Activated CD4-positive, alpha-beta T cell treated with anti-CD3 and anti-CD28 coated beads, Interleukin-2, amount 10 ng/mL, durations not matched to agents 24 days and 14 days (primary cell): ENCODE measurements at places on chromosomes 2 and 18. TPM values are rescaled to one million over a fixed set of nuclear protein-coding genes. Genes with fewer than 3 reads are reported as not detected.

GRCh38 chr2:27772804-27773203 is 1.3 kb downstream of the MRPL33 start:
- DNase-seq = no peak

- no peak for DNase-seq
Observed at GRCh38 chr2:163191372-163191771, 352.8 kb upstream of the KCNH7 start.

The AFF3 gene
- total RNA-seq = 5.7 and 5.9 TPM in 2 replicates

DNA sequence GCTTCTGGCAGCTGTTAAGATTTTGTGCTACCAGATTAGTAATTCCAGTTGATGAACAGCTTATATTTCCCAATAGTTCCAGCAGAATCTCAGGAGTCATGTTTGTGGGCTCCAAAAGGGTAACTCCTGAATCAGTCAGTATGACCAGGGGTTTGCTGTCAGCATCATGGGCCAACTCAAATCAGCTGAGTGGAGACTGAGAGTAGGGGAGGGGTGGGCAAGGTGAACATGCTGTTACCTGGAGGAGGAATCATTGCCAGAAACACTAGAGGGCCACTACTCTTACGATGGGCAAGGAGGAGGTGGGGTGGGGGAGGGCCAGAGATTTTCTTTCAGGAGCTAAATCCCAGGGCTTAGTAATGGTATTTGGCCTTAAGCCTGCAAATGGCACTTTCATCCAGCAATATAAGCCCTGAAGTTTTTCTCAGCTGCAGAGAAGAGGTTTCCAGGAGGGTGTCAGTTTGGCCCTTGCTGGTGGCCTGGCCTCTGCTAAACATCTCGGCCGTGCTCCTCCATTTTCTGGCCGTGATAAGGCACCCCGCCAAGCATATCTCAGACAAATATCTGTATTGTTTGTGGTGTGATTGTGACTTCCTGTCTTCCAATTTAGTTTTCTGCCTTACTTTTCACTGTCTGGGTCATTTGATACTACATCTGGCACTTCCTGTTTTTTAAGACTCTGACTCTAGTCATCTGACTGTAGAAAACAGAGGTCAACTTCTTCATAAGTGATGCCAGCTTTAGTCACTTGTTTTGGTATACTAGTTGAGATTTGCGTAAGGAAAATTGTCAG is 120.5 kb upstream of the CXCR4 start:
- DNase-seq = peak; percentile 81

The SERPINB7 gene
- total RNA-seq = not detected in 2 replicates

GRCh38 chr2:74862020-74862964 is 28.4 kb downstream of the HK2 start:
- DNase-seq = no peak

The EMILIN2 gene
- total RNA-seq = 32.4 and 35.5 TPM in 2 replicates

- DNase-seq = no peak
Observed at GRCh38 chr2:204360218-204361007, 184.9 kb upstream of the PARD3B start.

The PRLH gene
- not detected in 2 replicates for total RNA-seq
